Type B pancreatic cell (in vitro differentiated cells): ENCODE measurements at places on chromosomes 16 and 17.

- no peak for DNase-seq
Measured at GRCh38 chr17:40541060-40541872, 24.0 kb downstream of the CCR7 start.

DNA sequence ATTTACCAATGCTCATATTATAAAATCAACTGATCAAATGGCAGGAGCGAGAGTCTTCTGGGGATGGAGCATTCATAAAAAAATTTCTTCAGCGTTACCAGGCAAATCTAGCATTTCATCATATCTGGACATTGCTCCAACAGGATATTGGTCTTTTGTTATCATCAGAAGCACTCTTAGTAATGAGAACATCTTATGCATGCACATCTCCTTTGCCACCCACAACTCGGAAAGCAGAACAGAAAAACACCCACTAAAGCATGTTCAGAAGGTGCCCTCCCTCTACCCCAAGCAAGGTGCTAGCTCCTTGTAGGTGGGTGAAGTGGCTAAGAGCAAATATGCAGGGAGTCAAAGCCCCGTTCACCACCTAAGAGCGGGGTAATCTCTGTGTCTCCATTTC is 18.9 kb downstream of the ARHGAP17 start:
- no peak for DNase-seq

GRCh38 chr17:34484193-34484733 is 95.1 kb upstream of the TMEM132E start:
- DNase-seq, result no peak

DNA sequence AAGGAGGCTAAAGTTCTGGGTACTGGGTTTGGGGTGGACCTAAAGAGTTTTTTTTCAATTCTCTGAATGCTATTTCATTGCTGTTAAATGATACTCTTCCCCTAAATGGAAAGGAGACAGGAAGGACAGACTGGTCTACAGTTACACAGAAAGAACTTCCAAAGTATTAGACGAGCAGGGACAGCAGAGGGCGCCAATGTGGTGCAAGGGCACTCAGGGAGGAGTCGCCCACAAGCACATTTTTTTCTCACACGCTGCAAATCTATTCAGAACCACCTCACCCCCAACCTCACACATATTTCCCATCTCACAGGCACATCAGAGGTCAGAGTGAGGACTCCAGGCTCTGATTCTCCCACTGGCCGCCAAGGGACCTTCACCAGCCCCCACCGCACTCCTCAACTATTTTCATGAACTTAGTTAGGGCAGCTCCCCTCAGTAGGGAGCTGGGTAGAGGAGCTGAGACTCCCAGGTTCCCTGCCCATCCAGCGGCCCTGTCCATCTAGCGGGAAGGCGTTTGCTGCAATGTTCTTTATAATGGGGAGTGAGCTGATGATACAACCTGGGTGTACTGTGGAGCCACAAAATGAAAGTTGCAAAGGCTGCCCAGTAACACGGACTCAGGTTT is 6.8 kb upstream of the CA4 start:
- DNase-seq, result no peak

DNA sequence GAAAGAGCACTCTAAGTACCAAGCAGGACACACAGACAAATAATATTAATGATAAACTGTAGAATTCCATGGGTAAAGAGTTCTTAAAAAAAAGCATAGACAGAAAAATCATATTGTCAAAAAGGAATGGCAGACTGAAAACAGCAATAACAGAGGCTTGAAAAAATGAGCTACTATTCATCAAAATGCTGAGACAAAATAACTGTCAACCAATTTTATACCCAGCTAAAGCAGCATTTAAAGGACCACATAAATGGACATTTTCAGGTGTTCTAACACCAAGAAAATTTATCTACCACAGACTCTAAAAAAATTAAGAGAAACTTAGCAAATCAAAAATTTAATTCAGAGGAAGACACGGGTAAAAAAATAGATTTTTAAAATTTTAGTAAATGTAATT is 119.1 kb downstream of the DYNLRB2 start:
- DNase-seq, result no peak

DNA sequence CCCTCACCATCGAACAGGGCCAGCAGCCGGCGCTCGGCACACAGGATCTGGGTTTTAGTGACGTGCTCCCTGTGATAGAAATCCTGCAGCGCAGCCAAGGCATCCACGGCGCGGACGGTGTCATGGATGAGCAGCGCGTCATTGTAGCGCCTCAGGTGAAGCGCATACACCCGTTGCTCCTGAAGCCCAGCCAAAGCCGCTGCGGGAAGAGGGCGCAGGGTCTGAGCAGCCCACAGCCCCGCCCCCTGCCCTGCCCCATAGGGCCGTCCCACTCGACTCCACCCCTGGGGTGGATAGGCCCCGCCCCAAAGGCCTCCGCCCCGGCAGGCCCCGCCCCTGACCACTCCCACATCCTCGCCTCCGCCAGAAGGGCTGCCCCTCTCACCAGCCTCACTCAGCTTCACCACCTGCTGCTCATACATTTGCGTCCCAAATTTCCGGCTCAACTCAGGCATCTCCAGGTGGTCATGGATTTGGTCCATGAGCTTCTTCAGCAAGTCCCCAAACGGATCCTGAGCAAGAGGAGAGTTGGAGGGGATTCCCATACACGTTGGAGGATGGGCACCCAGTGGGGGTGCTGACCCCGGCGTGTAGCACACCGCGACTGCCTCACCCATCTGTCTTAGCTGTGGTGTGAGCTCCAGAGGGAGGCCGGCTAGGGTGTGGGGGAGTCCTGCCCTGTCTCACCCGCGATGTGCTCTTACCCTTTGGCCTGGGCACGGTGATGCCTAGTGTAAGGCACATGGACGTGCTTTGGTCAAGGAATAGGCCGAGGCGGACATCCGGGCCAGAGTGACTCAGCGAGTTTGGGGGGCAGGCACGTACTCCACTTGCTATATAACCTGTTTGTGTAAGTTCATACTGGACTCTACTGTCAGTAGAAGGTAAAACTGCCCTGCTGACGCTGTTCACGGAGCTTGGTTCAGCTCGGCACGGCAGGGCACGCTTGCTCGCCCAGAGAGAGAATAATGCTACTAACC is 4.6 kb downstream of the DHX58 start:
- peak; percentile 93 for DNase-seq

- peak; percentile 90 for DNase-seq
Measured at GRCh38 chr17:74957935-74958740, 14.4 kb downstream of the HID1 start.

GRCh38 chr16:50602126-50602525 is 53.9 kb downstream of the NKD1 start:
- no peak for DNase-seq
